ENCODE measurements at places on chromosomes 5 and 9.
A peak's percentile ranks its signal among the peaks of the same experiment; 100 is the strongest.

DNA sequence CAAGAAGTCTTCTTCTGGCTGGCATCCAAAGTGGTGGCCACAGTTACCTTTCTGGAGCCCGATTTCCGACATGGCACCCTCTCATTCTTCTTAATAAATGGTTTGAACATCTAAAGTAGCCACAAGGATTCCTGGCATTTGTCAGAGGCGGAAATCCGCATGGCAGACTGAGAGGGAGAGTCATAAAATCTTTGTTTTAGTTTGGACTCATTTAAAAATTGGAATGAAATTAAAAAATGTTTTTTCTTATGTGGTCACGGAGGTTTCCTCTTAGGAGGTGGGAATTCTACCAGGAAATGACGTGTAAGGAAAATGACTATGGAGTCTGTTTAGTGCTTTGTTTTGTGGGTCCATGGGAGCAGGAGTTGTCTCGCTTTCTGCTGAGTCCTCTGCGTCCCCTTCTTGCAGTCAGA, 133.0 kb upstream of the PTCH1 start:
- H3K27ac ChIP-seq, result no peak overlapping the region
- no peak for DNase-seq
- H3K27me3 ChIP-seq, result no peaks in the 10 kb centered on the region
- no peak overlapping the region for H3K4me3 ChIP-seq
- H3K4me1 ChIP-seq, result no peaks in the 10 kb centered on the region
- H3K36me3 ChIP-seq, result no peaks in the 10 kb centered on the region

- H3K27me3 ChIP-seq, result no peaks in the 10 kb centered on the region
- H3K27ac ChIP-seq, result no peak overlapping the region
- no peaks in the 10 kb centered on the region for H3K4me1 ChIP-seq
- no peak overlapping the region for H3K4me3 ChIP-seq
Measured at GRCh38 chr5:88769165-88769564, 113.8 kb downstream of the MEF2C start.

DNA sequence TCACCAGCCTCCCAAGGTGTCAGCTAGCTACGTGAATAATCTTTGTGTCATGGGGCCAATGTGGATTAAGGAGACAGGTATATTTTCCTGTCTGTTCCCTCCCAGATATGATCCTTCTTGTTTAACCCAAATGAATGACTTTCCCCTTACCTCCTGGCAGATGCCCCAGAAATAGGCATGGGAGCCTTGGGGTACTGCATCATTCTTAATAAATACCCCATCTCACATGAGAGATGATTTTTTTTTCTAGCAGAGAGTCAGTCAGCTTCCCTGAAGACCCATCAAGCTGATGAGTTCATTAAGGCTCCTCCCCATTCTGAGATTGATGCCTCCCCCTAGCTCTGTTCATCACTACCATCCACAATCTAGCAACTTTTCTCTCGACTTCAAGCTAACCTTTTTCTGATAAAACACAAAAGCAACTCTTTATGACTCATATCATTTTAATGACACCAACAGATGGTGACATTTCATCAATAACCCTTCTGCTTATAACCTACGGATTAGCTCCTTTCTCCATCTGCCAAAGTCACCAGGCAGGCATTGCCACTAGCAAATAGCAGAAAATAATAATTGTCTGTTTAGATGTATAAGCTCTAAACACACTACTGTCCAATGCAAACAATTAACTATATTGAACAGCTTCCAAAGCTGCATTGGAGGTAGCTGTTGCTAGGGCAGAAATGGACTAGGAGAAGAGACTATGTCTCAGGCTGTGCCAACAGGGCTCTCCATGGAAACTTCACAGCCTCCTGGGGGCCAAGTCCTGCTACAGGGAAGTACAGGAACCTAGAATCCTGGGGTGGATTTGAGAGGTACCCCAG, 143.7 kb downstream of the ACER2 start:
- H3K27ac ChIP-seq, result no peak overlapping the region
- H3K36me3 ChIP-seq, result no peaks in the 10 kb centered on the region
- no peak overlapping the region for H3K4me3 ChIP-seq
- H3K27me3 ChIP-seq, result no peaks in the 10 kb centered on the region

- H3K27me3 ChIP-seq, result no peaks in the 10 kb centered on the region
- no peak overlapping the region for H3K4me3 ChIP-seq
Measured at GRCh38 chr9:1236061-1236460, 185.9 kb downstream of the DMRT2 start.

DNA sequence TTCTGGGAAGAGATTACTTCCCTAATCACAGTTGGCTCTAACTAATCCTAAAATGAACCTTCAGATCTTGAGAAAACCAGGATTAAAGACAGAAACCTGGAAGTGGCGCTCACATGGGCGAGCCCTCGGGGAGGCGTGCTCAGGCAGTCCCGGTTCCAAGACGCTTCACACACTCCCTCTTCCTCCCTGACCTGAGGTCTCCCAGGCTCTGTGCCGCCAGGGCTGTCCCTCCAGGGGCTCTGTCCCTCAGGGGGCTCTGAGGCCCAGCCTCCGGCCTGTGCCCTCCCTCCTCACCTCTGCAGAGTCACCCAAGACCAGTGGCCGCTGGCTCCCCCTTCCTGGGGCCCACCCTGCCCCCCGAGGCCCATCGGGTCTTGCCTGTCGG, 10.2 kb downstream of the SLC9A3 start:
- no peak for DNase-seq

DNA sequence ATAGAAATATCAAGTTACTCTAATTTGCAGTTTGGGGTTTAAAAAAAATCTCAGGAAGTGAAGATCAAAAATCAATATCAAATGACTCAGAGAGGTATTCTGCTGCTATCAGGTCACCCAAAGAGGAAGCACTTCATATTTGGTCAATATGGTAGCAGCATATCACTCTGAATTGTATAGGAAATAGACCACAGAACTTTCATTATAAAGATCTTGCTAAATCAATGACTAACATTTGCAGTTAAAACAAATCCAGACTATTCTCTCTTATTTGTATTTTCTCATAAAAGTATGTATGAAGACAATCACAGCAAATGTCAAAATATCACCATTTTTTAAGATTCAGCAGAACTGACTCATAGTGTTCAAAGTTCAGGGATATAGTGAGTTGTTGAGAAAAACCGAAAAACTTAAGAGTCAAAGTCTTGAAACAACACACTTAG, 105.8 kb upstream of the PCSK1 start:
- no peak overlapping the region for H3K27ac ChIP-seq
- no peaks in the 10 kb centered on the region for H3K4me1 ChIP-seq
- no peak overlapping the region for H3K4me3 ChIP-seq
- DNase-seq, result no peak

DNA sequence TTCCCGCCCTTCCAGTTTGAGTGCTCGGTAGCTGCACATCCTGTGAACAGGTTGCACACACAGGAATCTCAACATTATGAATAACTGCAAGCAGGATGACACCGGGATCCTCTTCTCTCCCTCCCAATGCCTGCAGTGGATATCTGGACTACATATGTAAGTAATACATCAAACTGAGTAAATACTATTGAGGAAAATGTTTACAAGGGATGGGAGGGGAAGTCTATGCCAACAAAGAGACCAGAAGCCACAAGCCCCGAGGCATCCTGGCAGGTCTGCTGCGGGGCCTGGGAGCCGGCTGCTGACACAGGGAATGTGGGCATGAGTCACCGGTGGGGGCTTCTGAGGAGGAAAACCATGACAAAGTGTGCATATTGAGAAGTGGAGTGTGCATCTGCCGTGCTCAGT, 8.6 kb upstream of the ANKRD33B start:
- H3K27me3 ChIP-seq, result no peaks in the 10 kb centered on the region
- DNase-seq, result no peak
- H3K4me3 ChIP-seq, result no peak overlapping the region
- H3K36me3 ChIP-seq, result no peaks in the 10 kb centered on the region
- no peak overlapping the region for H3K27ac ChIP-seq
- peaks cover 24% of the 10 kb centered on the region for H3K4me1 ChIP-seq

GRCh38 chr5:79795764-79796398, 106.2 kb downstream of the CMYA5 start:
- no peak overlapping the region for H3K27ac ChIP-seq
- no peaks in the 10 kb centered on the region for H3K27me3 ChIP-seq
- DNase-seq, result no peak
- H3K36me3 ChIP-seq, result no peaks in the 10 kb centered on the region
- no peaks in the 10 kb centered on the region for H3K4me1 ChIP-seq
- no peak overlapping the region for H3K4me3 ChIP-seq

GRCh38 chr9:110606179-110606790, 26.7 kb upstream of the SVEP1 start:
- H3K36me3 ChIP-seq, result no peaks in the 10 kb centered on the region
- no peak overlapping the region for H3K27ac ChIP-seq
- no peaks in the 10 kb centered on the region for H3K27me3 ChIP-seq
- DNase-seq, result no peak
- H3K4me3 ChIP-seq, result no peak overlapping the region
- peaks cover 10% of the 10 kb centered on the region for H3K4me1 ChIP-seq

- no peak overlapping the region for H3K4me3 ChIP-seq
- H3K27ac ChIP-seq, result no peak overlapping the region
- no peaks in the 10 kb centered on the region for H3K36me3 ChIP-seq
- H3K4me1 ChIP-seq, result peaks cover 14% of the 10 kb centered on the region
- DNase-seq, result no peak
Measured at GRCh38 chr5:102591650-102592049, 92.8 kb upstream of the SLCO6A1 start.

DNA sequence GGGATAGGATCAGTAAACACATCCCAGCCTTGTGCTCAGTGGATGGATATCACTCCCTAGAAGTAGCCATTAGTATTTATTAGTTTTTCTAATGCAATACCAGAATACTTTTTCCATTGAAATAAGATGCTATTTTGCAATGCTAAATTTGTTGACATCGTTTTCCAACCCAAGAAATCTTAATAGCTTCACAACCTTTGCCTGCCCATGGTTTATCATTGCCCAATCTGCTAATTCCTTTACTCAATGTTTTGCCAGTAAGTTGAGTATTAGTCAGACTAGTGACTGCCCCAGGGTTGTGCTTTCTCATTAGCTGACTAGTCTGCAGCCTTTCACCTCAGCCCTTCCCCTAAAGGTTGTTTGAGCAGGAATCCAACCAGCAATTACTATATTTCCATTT, 62.9 kb downstream of the NREP start:
- DNase-seq, result no peak
- no peak overlapping the region for H3K27ac ChIP-seq
- H3K4me3 ChIP-seq, result no peak overlapping the region
- H3K36me3 ChIP-seq, result no peaks in the 10 kb centered on the region

- no peak overlapping the region for H3K4me3 ChIP-seq
- H3K27me3 ChIP-seq, result no peaks in the 10 kb centered on the region
- no peak for DNase-seq
- no peak overlapping the region for H3K27ac ChIP-seq
- no peaks in the 10 kb centered on the region for H3K4me1 ChIP-seq
- no peaks in the 10 kb centered on the region for H3K36me3 ChIP-seq
Measured at GRCh38 chr9:135573124-135573523, 11.6 kb downstream of the PAEP start.

DNA sequence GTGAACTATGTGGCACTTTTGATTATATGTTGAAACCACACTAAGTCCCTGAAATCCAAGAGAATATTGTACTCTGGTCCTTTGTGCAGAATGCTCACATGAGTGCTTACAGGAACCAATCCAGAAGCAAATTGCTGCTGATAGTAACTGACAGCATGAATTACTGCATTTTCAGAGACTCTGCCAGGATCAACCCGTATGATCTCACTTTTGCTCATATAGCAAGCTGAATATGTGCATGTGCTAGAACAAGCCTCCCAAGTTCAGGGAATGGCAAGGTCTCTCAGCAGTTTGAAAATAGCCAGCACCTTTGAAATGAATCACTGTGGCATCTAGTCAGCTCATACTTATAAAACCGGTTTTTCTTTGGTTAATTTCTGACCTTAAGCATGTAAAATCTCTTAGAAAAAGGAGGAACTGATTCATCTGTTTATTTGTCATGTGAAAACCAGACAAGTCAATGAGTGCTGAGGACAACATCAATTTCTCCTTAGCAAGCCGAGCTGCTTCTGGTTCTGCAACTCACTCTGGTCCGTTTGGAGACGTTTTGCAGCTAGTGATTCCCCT, 215.7 kb upstream of the ELL2 start:
- H3K4me1 ChIP-seq, result peaks cover 48% of the 10 kb centered on the region
- H3K27me3 ChIP-seq, result no peaks in the 10 kb centered on the region
- DNase-seq, result no peak
- no peak overlapping the region for H3K4me3 ChIP-seq
- H3K27ac ChIP-seq, result peak overlapping the region; percentile 64
- H3K36me3 ChIP-seq, result no peaks in the 10 kb centered on the region

DNA sequence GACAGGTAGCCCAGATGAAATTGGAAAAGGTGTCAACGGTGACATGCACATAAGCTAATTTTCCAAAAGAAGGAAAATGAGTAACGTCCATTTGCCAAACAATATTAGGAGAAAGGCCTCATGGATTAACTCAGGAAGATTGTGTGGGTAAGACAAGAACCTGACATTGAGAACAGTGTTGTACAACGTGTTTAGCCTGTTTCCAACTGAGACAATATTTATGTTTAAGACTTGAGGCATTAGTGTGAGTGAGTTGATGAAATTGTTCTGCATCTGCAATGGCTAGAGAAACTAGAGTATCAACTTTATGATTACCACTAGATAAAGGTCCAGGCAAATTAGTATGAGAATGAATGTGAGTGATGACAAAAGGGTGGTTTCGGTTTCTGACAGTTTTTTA, 191.3 kb upstream of the RAI14 start:
- H3K4me1 ChIP-seq, result no peaks in the 10 kb centered on the region
- no peak overlapping the region for H3K4me3 ChIP-seq
- H3K27ac ChIP-seq, result no peak overlapping the region
- no peak for DNase-seq
- H3K36me3 ChIP-seq, result no peaks in the 10 kb centered on the region

GRCh38 chr9:115636596-115636995, 517.0 kb upstream of the PAPPA start:
- no peak for DNase-seq
- H3K27ac ChIP-seq, result peak overlapping the region; percentile 63
- no peaks in the 10 kb centered on the region for H3K27me3 ChIP-seq
- H3K36me3 ChIP-seq, result no peaks in the 10 kb centered on the region
- H3K4me1 ChIP-seq, result peaks cover 9% of the 10 kb centered on the region

DNA sequence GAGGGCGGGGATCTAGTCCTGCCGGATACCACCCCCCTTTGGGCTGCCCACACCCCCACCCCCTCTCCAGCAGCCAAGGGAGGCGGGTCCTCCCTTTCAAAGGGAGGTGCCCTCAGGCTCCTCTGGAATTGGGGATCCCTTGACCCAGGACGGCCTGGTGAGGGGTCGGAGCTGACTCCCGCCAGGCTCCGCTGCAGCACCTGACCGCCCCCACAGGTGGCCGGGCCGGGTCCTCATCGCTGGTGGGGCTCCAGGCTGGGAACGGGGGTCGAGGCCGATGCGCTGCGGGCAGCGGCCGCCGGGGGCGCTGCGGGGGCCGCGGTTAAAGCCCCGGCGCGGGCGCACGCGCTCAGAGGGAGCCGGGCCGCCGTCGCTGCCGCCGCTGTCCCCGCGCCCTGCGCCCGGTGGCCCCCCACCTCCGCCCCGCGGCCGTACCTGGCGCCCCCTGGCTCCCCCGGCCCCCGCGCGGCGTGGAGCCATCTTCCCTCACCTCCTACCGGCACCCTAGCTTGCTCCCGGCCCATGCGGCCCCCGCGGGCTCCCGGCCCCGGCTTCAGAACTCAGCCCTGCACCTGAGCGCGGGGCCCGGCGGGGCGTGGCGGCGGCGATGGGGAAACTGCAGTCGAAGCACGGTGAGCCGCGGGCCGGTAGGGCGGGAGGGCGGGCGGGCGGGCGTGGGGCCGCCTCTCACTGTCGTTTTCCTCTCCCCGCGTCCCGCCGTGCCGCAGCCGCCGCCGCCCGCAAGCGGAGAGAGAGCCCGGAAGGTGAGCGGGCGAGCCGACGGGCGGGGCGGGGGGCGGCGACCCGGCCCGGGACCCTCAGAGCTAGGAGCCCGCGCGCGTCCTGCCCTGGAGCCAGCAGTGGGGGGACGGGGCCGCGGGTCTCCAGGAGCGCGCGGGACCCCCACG, at the start of gene NKD2:
NKD2 (plus strand) TSS at position 352 of the 908 bp plus-strand sequence; CDS start at position 608, 256 bp downstream.
- peak within 1 kb of the TSS; percentile 57 for H3K27ac ChIP-seq
- peaks cover 73% of the 10 kb centered on the region for H3K4me1 ChIP-seq
- H3K27me3 ChIP-seq, result peaks cover 100% of the 10 kb centered on the region
- H3K4me3 ChIP-seq, result peak within 1 kb of the TSS; percentile 33
- no peak for DNase-seq

Measured in esophagus squamous epithelium (tissue), 5 donors.